NCI-H1436 (cell line): ENCODE measurements at places on chromosomes 1 and 21.
A peak's percentile ranks its signal among the peaks of the same experiment; 100 is the strongest.

- no peak for DNase-seq
Measured at GRCh38 chr1:198517623-198518199, 22.8 kb downstream of the ATP6V1G3 start.

DNA sequence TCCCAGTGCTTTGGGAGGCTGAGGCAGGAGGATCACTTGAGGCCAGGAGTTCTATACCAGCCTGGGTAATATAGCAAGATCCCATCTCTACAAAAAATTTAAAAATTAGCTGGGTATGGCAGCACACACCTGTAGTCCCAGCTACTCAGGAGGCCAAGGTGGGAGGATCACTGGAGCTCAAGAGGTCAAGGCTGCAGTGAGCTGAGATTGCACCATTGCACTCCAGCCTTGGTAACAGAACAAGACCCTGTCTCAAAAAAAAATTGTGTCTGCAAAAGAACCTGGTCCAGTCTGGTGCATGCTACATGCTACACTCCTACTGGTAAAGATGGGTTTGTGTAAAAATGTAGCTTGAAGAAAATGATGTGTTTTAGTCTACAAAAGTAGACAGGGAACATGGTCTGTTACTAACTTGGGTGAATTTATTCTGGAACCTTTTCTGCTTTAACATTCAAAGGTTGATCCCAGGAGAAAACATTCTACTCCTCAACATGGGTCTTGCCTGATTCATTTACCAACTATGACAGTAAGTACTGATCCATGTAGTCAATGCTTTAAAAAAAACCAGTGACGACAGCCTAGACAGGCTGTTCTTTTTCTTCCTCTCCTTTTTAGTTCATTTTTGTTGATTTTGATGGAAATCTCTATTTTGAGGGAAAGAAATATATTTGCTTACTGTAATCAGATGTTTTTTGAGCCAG lies 32.7 kb upstream of the ENAH start:
- DNase-seq = no peak

- no peak for DNase-seq
Measured at GRCh38 chr1:13864760-13865159, 164.8 kb downstream of the PRDM2 start.

- no peak for DNase-seq
Measured at GRCh38 chr1:101738475-101738874, 258.3 kb downstream of the OLFM3 start.

GRCh38 chr1:204731985-204732575 lies 46.5 kb upstream of the LRRN2 start:
- no peak for DNase-seq

GRCh38 chr1:156104065-156104810 lies 10.3 kb upstream of the LMNA start:
- DNase-seq = peak; percentile 64

GRCh38 chr21:16377857-16378256 lies 648.1 kb downstream of the USP25 start:
- no peak for DNase-seq

DNA sequence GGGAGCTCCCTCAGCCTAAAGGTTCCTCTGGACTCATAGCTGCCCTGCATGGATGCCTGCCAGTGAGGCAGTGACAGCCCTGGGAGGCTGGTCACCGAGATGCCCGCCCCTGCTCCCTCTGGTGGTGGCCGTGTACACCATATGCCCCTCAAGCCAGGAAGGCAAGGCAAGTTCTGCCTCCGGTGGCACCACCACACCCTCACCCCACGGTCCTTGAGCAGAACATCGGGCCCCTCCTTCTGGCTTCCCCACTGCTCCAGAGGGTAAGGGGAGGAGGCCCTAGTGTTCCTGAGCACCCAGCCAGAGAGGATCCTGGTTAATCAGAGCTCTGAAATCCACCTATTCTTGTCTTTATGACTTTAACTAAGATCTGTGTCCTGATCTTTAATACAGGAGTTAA lies 1.5 kb upstream of the S100A14 start:
- DNase-seq = peak; percentile 49
